ENCODE measurements at places on chromosomes 16 and 17.

- peak; percentile 24 for DNase-seq
Measured at GRCh38 chr16:69133373-69133954, 1.0 kb downstream of the UTP4 start.

- DNase-seq, result no peak
Measured at GRCh38 chr17:2484876-2485275, 26.8 kb downstream of the METTL16 start.

GRCh38 chr17:50149417-50150353, 792 bp downstream of the PPP1R9B start:
- DNase-seq, result peak; percentile 44

- DNase-seq, result no peak
Measured at GRCh38 chr17:7340179-7340578, 3.9 kb downstream of the ACAP1 start.

GRCh38 chr17:60102632-60103096, 23.9 kb upstream of the HEATR6 start:
- DNase-seq, result peak; percentile 22

DNA sequence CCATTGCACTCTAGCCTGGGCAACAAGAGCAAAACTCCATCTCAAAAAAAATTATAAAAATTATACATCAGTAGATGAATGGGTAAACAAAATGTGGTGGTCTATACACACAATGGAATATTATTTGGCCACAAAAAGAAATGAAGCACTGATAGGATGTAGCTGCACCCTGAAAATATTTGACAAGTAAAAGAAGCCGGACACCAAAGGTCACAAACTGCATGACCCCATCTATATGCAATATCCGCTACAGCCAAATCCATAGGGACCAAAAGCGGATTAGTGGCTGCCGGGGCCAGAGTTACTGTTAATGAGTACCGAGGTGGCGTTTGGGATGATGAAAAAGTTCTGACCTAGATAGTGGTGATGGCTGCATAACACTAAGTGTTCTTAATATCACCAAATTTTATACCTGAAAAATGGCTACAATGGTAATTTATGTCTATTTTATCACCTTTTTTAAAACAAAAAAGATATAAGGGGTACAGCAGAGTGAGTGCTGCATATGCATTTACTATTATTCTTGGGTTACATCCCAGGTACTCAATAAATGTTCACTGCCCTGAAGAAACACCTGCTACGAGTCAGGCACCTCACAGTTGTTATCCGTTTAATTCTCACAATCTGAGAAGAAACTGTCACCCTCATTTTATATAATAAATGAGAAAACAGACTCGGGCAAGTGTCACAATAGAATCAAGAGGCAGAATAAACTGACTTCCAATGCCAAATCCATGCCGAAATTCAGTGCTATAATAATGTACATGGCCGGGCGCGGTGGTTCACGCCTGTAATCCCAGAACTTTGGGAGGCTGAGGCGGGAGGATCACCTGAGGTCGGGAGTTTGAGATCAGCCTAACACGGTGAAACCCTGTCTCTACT, 807 bp upstream of the HBQ1 start:
- no peak for DNase-seq

DNA sequence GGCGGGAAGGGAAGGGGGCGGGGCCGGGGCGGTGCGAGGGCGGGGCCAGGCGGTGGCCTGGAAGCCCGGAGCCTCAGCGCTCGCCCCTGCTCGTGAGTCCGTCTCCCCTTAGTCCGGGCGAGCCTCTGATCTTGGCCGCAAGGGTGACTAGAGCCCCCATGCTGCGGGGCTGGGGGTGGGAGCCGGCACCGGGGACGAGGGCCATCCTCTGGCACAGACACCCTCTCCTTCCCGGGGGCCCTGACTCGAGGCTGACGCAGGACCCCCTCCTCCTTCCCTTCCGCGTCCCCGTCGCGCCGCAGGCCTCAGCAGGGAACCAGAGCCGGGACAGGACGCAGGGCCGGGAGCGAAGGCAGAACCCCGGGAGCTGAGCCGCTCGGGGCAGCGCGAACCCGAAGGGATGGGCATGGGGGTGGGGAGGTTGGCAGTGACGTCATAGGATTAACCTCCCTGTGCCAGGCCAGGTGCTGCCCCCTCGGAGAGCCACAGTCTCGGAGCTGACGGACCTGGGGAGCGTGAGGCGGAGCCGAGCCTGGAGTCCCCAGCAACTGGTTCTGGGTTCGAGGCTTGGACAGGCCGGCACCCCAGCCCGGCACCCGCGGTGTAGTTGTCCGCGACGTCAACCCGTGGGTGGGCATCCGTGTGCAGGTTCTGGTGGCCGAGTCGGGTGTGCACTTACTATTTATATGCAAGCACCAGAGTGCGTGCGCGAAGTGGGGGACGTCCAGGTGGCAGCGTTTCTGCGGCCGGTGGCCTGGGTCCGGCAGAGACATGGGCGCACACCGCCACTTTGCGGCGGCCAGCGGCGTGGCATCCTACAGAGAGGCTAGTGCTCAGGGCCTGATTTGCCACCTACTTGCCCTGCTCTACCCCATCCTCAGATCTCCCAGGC, 503 bp upstream of the PLCD3 start:
- peak; percentile 77 for DNase-seq

DNA sequence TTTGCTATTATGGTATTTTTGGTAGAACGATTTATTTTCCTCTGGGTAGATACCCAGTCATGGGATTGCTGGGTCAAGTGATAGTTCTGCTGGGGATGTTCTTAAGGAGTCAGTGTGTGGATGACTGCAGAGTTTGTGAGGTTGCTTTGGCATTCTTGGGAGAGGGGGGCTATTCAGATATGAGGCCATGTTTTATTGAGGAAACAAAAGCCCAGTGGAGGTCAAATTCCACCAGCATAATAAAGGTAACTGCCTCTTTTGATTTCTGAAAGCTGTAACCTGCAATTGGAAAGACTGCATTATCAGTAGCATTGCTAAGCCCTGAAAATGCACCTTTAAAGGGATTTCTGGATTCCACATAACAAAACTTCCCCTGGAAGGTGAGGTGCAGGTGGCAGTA, 43.7 kb upstream of the HNF1B start:
- no peak for DNase-seq

DNA sequence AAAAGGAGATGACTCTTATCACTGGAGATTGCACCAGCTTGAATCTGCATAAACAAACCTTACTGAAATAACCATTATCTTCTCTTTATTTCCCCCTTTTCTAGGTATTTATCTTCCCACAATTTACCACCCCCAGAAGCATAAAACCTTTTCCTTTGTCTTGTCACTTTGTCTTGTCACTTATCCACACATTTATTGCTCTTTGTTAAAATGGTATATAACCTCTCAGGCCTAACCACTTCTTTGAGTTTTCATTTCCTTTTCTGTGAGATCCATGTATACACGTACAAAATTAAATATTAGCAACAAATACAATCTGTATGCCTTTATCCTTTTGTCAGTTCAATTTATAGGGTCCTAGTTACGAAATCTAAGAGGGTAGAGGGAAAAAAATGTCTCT, 122.9 kb downstream of the CACNG3 start:
- DNase-seq, result no peak

DNA sequence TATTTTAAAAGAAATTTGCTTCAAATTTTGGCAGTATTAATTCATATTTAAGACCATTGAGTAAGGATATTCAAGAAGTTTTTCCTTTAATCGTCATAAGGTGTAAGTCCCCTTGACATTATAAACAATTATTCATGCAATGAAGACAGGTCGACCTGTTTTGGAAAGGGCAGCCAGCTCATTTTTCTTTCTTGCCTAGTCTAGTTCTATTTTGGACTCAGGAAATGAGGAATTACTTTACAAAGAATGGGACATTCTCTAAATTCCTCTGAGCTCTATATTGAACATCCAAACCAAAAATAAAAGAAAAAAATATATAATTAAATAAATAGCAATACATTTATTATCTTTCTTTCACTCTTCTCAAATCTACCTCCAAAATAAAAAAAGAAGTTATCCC, 595.6 kb upstream of the KIF2B start:
- DNase-seq, result no peak

DNA sequence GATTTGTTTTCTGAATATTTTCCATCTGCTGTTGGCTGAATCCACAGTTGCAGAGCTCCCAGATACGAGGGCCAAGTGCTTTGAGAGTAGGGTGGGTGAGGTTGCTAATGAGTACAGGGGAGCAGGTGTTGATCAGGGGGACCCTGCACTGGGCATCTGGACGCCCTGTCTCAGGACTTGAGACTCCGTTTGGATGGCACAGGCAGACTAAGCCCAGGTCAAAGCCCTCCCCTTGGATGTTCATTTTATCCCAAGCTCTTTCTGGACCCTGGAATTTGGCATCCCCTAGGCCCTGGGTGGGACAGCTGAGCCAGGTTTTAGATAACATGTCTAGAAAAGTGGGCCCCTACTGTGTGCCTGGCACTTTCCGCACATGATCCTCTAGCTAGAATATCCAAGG, 12.1 kb downstream of the USP6 start:
- no peak for DNase-seq

- no peak for DNase-seq
Measured at GRCh38 chr16:21103941-21104860, 46.4 kb downstream of the DNAH3 start.

GRCh38 chr16:47056688-47057629, 83.5 kb upstream of the DNAJA2 start:
- DNase-seq, result no peak

DNA sequence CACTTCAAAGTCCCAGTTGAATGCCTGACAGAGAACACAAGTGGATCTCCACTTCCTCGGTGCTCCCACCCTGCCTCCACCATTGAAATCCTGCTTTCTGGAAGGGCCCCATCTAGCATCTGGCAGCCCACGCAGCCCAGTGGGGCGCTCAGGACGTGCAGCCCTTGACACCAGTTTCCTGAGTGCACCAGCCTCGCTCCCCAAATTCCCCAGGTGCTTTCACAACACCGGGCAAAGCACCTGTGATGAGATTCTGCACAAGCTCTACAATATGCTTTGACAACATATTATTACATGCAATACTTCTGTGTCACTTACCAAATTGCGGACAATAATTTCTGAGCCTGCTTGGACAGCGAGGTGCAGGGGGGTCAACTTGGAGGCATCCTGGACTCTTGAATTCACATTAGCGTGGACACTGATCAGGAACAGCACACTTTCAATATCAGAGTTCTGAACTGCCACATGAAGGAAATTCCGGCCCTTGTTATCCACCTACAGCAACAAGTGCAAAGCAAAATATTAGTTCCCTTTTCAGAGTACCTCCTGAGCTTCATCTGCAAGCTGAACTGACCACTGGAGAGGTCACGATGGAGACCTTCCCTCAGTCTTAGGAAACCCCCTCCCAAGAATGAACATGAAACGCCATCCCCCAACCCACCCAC, 33.9 kb downstream of the CYB5D2 start:
- no peak for DNase-seq

DNA sequence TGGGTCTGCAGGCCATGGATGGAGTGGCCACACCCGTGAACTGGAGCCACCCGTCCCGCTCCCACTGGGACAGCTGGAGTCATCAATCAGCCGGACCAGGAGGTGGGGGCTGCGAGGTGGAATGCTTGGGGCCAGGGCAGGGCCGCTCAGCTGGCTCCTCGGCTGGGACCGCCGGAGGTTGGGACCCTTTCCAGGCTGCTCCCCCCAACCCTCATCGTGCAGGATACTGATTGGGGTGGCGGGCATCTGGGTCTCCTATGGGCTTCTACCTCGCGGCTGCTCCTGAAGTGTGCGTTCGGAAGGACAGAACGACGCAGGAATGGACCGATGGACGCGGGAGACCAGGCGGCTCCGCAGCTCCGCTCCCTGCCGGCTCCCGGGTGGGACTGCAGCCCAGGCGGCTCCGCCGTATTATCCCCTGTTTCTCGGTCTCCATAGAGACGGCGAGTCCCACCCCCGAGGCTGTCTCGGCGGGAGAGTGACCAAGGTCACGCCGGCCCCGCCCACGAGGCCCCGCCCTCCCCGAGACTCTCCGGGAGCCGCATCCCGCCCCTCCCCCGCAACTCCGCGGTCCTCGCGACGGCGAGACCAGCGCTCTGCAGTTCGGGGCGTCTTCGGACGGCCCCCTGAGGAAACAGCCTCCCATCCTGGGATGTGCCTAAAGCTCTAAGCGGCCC, at the start of gene TPPP3:
TSS of gene TPPP3 (minus strand) at position 388 of the 677 bp plus-strand sequence. CDS start 2,387 bp downstream, outside the sequence.
- DNase-seq, result peak; percentile 59

DNA sequence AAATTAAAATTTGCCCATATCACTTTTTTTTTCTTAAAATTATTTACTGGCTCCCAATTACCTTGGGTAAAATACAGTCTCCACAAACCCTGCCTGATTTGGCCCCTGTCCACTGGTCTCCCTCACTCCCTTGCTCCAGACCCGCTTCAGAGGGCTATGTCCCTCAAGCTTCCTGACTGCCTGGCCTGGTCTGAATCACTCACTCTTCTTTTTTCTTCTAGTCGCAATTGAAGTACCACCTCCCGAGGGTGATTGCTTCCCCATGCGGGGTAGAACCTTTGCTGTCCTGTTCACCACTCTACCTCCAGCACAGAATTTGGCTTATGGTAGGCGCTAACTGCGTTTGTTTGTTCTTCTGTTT, 598 bp upstream of the PGAP3 start:
- no peak for DNase-seq

DNA sequence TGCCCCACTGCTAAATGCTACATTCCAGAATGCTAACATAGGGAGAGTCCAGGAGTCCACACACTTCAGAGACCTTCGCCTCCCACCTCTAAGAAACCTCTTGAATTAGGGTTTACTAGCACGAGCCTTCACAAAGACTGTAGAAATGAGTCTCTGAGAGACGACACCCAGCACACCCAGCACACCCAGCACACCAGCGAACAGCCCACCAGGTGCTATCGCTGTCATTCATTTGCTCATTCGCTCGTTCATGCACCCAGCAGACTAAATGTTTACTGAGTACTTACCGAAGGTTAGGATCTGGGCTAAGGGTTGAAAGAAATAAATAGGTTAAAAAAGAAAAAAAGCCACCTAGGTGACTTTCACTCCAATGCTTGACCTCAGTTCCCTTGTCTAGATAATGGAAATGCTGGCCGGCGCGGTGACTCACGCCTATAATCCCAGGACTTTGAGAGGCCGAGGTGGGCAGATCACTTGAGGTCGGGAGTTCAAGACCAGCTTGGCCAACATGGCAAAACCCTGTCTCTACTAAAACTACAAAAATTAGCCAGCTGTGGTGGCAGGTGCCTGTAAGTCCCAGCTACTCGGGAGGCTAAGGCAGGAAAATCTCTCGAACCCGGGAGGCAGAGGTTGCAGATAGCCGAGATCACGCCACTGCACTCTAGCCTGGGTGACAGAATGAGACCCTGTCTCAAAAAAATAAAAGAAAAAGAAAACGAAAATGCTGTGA, 100.8 kb downstream of the ADCY9 start:
- DNase-seq, result no peak

- DNase-seq, result no peak
Measured at GRCh38 chr17:65987988-65988387, 203.9 kb downstream of the CEP112 start.

- DNase-seq, result no peak
Measured at GRCh38 chr16:72590151-72590937, 418.4 kb upstream of the PMFBP1 start.

- no peak for DNase-seq
Measured at GRCh38 chr16:29753516-29753915, 7.7 kb upstream of the C16orf54 start.

- no peak for DNase-seq
Measured at GRCh38 chr17:49889500-49889899, 41.6 kb upstream of the TAC4 start.

- no peak for DNase-seq
Measured at GRCh38 chr17:73521376-73521775, 122.9 kb downstream of the SDK2 start.
